Progenitor cell of endocrine pancreas (in vitro differentiated cells): ENCODE measurements at places on chromosomes 1 and 21. TPM values are rescaled to one million over a fixed set of nuclear protein-coding genes. Genes with fewer than 3 reads are reported as not detected.

GBP3 gene
- not detected in 2 replicates for total RNA-seq

MYBPH gene
- not detected in 2 replicates for total RNA-seq

SLC9C2 gene
- total RNA-seq = not detected in 2 replicates

SNX7 gene
- total RNA-seq = 29.7 and 32.2 TPM in 2 replicates

PTGS2 gene
- total RNA-seq = 0.38 TPM in 1 of 2 replicates, not detected in the other

LRRC7 gene
- total RNA-seq = 7.8 and 11.1 TPM in 2 replicates

IGSF9 gene
- total RNA-seq = 68.2 and 68.6 TPM in 2 replicates

CFAP141 gene
- total RNA-seq = not detected in 2 replicates

CDCA8 gene
- 19.3 and 20.6 TPM in 2 replicates for total RNA-seq

- no peak for DNase-seq
- peaks cover 7% of the 10 kb centered on the region for H3K4me1 ChIP-seq
- H3K36me3 ChIP-seq = peaks cover 2% of the 10 kb centered on the region
- no peak overlapping the region for H3K27ac ChIP-seq
- H3K4me3 ChIP-seq = no peak overlapping the region
Measured at GRCh38 chr1:9715536-9716226, 64.2 kb downstream of the PIK3CD start.

DNA sequence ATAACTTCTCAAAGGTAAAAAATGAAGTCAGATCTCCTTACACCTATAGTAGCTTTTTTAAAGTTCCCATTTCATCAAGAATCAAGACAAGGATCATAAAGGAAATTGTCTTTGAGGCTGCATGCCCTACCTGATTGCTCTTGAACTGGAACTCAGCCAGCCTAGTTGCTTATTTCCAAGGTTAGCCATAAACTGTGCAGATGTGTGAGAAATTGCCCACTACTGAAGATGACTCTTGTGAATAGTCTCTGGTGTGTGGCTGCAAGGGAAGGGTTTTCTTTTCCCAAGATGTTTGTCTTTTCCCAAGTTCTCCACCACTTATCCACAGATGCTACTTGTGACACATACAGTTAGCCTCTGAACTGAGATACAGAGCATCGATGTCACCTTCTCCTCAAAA is 81.7 kb upstream of the DUSP10 start:
- H3K27ac ChIP-seq = no peak overlapping the region
- H3K4me1 ChIP-seq = no peaks in the 10 kb centered on the region
- DNase-seq = no peak
- H3K4me3 ChIP-seq = no peak overlapping the region
- peaks cover 8% of the 10 kb centered on the region for H3K27me3 ChIP-seq
- H3K36me3 ChIP-seq = no peaks in the 10 kb centered on the region

- no peak overlapping the region for H3K27ac ChIP-seq
- H3K4me1 ChIP-seq = no peaks in the 10 kb centered on the region
- H3K4me3 ChIP-seq = no peak overlapping the region
- H3K27me3 ChIP-seq = peaks cover 1% of the 10 kb centered on the region
- H3K36me3 ChIP-seq = no peaks in the 10 kb centered on the region
Measured at GRCh38 chr1:25148673-25149300, 83.5 kb downstream of the SYF2 start.

DNA sequence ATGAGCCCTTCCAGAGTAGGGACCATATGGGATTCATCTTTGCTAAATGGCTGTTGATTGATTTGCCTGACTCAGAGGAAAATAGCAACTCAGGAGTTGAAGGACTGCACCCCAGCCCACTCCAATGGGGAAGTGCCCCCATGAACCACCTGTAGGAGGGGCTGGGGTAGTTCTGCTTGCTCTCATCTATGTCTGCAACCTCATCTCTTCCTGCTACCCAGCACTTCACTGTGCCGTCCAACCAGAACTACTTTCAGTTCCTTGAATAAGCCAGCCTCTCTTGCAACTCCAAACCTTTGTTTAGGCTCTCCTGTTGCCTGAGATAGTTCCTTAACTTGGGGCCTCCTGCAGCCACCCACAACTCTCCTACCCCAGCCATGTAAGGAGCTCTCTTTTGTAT is 26.6 kb downstream of the BEND5 start:
- DNase-seq = no peak
- peak overlapping the region; percentile 84 for H3K27ac ChIP-seq
- no peak overlapping the region for H3K4me3 ChIP-seq
- H3K27me3 ChIP-seq = no peaks in the 10 kb centered on the region
- H3K36me3 ChIP-seq = peaks cover 21% of the 10 kb centered on the region

DNA sequence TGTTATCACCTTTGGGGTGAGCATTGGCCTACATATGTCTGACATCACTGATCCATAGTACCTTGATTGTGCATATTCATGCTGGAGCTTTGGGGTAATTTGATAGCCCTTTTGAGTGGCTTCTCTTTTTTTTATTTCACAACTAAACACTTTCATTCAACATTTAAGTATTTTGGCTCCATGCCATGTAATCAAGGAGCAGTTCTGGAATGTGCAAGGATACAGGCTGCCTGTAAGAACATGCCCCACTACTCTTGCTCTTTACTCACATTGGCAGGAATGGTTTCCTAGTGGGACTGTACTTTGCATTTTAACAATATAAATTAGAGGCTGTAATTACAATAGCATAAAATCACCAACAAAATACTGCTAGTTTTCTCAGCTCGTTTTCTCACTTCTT is 300.7 kb upstream of the SPAG17 start:
- peaks cover 19% of the 10 kb centered on the region for H3K4me1 ChIP-seq
- H3K4me3 ChIP-seq = no peak overlapping the region
- H3K36me3 ChIP-seq = no peaks in the 10 kb centered on the region
- no peak for DNase-seq
- peaks cover 17% of the 10 kb centered on the region for H3K27me3 ChIP-seq
- no peak overlapping the region for H3K27ac ChIP-seq

GRCh38 chr21:41545500-41546359 is 37.8 kb upstream of the TMPRSS2 start:
- no peak overlapping the region for H3K4me3 ChIP-seq
- no peak overlapping the region for H3K27ac ChIP-seq
- peaks cover 28% of the 10 kb centered on the region for H3K27me3 ChIP-seq
- no peak for DNase-seq

- peak overlapping the region; percentile 21 for H3K27ac ChIP-seq
- peaks cover 23% of the 10 kb centered on the region for H3K4me1 ChIP-seq
- no peak for DNase-seq
- H3K4me3 ChIP-seq = no peak overlapping the region
Measured at GRCh38 chr1:246678816-246679793, 45.1 kb upstream of the SCCPDH start.

- H3K36me3 ChIP-seq = no peaks in the 10 kb centered on the region
- H3K4me3 ChIP-seq = no peak overlapping the region
- no peaks in the 10 kb centered on the region for H3K4me1 ChIP-seq
Measured at GRCh38 chr1:30610917-30611316, 112.5 kb downstream of the MATN1 start.

DNA sequence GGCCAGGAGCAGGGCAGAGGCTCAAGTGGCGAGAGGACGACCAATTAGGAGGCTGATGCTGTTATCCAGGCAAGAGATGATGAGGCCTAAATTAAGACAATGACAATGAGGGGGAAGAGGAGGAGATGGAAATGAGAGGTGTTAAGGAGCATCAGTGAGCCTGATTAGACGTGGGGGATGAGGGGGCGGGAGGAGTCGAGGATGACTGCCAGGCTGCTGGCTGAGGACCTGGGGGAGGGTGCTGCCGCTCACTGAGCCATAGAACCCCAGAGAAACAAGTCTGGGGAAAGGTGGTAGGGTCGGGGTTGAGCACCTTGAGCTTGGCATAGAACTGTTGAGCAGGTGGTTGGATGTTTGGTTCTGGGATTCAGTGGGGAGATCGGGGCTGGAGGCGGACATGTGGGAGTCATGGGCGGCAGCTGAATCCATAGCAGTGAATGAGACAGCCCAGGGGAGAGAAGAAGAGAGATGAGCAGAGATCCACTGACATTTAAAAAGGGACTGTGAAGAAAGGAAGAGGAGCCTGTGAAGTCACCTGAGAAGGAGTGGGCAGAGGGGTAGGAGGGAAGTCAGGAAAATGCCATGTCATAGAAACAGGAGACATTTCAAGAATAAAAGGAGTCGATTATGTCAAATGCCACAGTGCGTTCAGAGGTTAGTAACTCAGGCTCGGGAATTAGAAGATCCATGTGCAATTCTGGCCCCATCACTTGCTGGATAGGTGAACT is 28.5 kb downstream of the DLGAP3 start:
- no peaks in the 10 kb centered on the region for H3K4me1 ChIP-seq
- H3K36me3 ChIP-seq = no peaks in the 10 kb centered on the region
- H3K27me3 ChIP-seq = peaks cover 42% of the 10 kb centered on the region
- H3K27ac ChIP-seq = no peak overlapping the region
- DNase-seq = no peak
- H3K4me3 ChIP-seq = no peak overlapping the region

DNA sequence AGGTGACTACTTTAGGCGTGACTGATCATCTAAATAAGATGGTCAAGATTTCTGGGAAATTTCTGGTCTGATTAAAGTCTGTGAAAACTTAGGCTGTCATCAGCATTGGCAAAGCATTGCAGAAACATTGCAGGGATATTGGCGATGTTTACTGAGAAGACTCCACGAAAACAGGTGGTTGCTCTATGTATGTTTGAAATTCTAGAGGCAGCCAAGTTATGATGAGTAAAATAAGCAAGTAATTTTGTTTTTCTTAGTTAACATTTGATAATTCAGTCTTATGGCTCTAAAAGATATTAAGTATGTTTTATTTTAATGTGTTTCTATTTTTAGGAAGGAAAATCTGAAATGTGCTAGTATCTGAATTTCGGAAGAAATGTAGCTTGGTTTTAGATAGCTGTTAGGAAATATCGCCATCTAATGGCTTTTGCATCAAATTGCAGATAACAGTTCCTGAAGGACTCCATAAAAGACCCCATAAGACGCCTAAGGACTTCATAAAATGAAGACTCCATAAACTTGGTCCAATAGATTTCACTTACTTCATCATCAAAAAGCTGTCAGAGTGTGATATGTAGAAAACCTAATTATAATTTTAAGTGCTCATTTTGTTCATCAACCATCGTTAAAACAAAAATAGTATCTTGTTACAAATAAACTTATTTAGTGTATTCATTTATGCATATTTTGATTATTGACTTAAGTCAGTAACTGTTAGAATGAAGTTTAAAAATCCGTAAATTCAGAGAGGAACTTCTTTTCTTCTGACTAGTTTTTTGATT is 344.6 kb downstream of the RYR2 start:
- peaks cover 4% of the 10 kb centered on the region for H3K4me1 ChIP-seq
- H3K36me3 ChIP-seq = no peaks in the 10 kb centered on the region

GRCh38 chr1:187237542-187237941 is 408.8 kb downstream of the PLA2G4A start:
- H3K4me3 ChIP-seq = no peak overlapping the region
- H3K36me3 ChIP-seq = no peaks in the 10 kb centered on the region
- no peaks in the 10 kb centered on the region for H3K27me3 ChIP-seq
- no peak for DNase-seq
- H3K27ac ChIP-seq = no peak overlapping the region

- peak; percentile 39 for DNase-seq
- no peak overlapping the region for H3K4me3 ChIP-seq
- H3K4me1 ChIP-seq = no peaks in the 10 kb centered on the region
- H3K36me3 ChIP-seq = peaks cover 1% of the 10 kb centered on the region
- no peak overlapping the region for H3K27ac ChIP-seq
Measured at GRCh38 chr1:3564921-3565831, 46.1 kb downstream of the MEGF6 start.

DNA sequence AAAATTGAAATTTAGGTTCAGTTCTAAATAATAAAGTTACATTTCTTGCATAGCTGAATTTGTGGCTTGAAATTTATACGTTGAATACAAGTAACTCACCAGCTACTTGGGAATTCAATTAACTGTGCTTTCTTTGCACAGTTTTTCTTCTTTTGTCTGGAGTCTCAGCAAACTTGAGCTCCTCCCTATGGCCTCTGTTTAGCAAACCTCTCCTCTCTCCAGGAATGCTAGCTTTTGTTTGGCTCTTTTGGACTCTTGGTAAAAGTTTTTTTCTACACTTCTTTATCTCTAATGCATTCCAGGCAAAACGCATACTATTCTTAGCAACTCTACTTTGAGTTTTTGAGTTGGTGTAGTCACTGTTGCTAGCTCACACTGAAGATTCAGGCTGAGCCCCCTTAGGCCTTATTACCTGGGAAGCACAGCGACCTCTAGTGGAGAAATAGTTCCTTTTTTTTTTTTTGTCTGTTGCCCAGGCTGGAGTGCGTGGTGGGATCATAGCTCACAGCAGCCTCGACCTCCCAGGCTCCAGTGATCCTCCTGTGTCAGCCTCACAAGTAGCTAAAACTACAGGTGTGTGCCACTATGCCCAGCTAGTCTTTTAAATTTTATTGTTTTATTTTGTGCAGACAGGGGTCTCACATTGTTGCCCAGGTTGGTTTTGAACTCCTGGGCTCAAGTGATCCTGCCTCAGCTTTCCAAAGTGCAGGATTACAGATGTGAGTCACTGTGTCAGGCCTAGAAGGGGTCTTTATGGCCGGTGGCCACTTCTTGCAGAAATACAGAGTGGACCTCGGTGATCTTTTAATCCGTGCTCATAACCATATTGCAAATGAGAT is 61.7 kb downstream of the CASQ2 start:
- H3K4me3 ChIP-seq = no peak overlapping the region
- H3K4me1 ChIP-seq = peaks cover 16% of the 10 kb centered on the region
- no peaks in the 10 kb centered on the region for H3K36me3 ChIP-seq
- H3K27ac ChIP-seq = peak overlapping the region; percentile 45

GRCh38 chr1:79161077-79161476 is 154.5 kb upstream of the ADGRL4 start:
- no peak overlapping the region for H3K4me3 ChIP-seq
- no peak for DNase-seq
- H3K27ac ChIP-seq = no peak overlapping the region
- no peaks in the 10 kb centered on the region for H3K27me3 ChIP-seq
- peaks cover 3% of the 10 kb centered on the region for H3K4me1 ChIP-seq

DNA sequence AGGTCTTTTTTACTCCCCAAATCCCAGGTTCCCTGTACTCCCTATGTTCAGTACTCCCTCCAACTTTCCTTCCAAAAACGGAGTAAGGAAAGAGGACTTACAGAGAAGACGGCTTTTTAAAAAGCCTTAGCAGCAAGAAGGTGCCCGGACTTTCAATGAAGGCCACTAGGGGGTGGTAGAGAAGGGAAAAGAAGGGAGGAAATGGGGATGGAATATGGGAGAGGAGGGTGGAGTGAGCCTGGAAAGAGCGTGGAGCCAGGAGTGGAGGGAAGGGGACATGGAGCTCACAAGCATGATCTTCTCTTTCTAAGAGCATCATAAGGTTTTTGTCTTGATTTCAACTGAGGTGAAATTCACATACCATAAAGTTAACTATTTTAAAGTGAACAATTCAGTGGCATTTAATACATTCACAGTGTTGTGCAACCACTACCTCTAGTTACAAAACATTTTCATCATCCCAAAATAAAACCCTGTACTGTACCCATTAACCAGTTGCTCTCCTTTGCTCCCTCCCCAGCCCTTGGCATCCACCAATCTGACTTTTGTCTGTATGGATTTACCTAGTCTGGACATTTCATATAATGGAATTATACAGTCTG is 129.9 kb downstream of the ZNF281 start:
- H3K27ac ChIP-seq = no peak overlapping the region
- peaks cover 32% of the 10 kb centered on the region for H3K27me3 ChIP-seq
- H3K36me3 ChIP-seq = no peaks in the 10 kb centered on the region
- DNase-seq = peak; percentile 13
